CD4-positive, alpha-beta T cell treated with Interleukin-4 for 1 hour (primary cell): ENCODE measurements at places on chromosomes 11 and 22.

GRCh38 chr11:45210846-45211245 is 64.4 kb downstream of the PRDM11 start:
- DNase-seq = no peak

DNA sequence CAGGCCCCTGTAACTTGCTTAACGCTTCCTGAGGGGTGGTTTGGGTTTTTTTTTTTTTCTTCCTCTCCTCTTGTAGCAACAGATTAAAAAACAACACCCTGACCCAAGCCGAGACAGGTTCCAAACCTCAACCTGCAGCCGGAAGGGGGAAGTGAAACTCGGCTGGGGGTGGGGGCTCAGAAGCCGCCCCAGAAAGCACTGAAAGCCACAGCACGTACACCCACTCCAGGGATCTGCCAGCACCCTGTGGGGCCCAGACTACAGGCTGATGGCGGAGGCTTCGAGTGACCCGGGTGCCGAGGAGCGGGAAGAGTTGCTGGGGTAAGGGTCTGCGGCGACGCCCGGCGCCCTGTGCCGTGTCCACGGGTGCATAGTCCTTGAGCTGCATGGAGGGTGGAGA is at the start of gene LSP1:
Gene LSP1 (plus strand): TSS at position 208 of the 400 bp plus-strand sequence. CDS start 61 bp downstream, at position 269.
- DNase-seq = peak; percentile 88

DNA sequence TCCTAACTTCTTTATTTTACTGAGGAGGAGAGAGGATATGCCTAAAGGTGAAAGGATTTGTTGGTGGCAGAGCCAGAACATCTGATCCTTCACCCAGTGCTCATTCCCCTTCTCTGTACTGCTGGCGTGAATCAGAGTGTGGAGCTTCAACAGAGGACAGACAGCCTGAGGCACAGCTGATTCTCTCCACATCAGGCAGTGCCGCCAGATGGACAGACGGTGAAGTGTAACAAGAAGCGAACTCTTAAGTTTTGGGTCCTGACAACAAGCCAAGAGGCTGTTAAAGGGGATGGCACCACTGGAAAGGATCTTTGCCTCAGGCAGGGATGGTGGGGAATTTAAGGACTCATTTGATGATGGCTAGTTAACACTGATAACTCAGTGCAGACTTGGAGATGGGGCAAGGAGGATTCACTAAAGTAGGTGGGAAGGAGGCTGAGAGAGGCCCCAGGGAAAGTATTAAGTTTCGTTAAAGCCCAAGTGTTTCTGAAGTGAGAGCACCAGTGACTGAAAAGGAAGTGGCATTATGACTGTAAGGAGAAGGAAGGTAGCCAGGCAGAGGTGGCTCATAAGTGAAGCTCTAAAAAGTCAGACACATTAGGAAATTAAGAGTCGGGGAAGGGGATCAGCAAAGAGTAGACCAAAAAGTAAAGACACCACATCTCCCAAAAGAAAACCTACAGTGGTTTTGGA is 81.3 kb downstream of the CLPB start:
- no peak for DNase-seq

GRCh38 chr22:45511847-45512261 is 9.2 kb downstream of the FBLN1 start:
- DNase-seq = no peak

GRCh38 chr11:71486320-71486719 is 33.3 kb downstream of the NADSYN1 start:
- no peak for DNase-seq
